ENCODE measurements at places on chromosomes 12 and 14. TPM values are rescaled to one million over a fixed set of nuclear protein-coding genes. Genes with fewer than 3 reads are reported as not detected.
A peak's percentile ranks its signal among the peaks of the same experiment; 100 is the strongest.

TAS2R10 gene
- 1.8 TPM for total RNA-seq

DNA sequence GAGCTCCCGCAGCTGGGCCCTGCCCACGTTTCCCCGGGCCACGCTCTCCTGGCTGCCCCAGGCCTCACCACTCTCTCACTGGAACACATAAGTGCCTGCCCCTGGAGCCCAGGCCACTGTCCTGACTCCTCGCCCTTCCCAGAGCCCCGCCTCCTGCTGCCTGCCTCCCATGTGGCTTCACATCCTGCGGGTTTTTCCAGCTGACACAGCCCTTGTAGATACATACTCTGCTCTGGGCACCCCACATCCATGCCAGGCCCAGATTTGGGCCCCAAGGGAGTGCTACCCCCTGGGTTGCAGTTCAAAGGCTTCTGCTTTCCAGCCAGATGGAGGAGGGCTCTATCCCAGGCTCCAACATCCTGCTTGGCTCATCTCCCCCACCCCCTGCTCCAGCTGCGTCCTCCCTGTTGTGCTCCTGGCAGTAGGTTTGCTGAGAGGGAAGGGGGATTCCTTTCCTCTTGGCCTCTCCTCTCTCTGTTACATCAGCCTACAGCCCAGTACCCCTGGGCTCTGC, 60.1 kb downstream of the TSPAN9 start:
- H3K27me3 ChIP-seq: no peaks in the 10 kb centered on the region
- no peaks in the 10 kb centered on the region for H3K4me1 ChIP-seq
- H3K27ac ChIP-seq: no peak overlapping the region
- no peaks in the 10 kb centered on the region for H3K36me3 ChIP-seq
- H3K4me3 ChIP-seq: no peak overlapping the region

DNA sequence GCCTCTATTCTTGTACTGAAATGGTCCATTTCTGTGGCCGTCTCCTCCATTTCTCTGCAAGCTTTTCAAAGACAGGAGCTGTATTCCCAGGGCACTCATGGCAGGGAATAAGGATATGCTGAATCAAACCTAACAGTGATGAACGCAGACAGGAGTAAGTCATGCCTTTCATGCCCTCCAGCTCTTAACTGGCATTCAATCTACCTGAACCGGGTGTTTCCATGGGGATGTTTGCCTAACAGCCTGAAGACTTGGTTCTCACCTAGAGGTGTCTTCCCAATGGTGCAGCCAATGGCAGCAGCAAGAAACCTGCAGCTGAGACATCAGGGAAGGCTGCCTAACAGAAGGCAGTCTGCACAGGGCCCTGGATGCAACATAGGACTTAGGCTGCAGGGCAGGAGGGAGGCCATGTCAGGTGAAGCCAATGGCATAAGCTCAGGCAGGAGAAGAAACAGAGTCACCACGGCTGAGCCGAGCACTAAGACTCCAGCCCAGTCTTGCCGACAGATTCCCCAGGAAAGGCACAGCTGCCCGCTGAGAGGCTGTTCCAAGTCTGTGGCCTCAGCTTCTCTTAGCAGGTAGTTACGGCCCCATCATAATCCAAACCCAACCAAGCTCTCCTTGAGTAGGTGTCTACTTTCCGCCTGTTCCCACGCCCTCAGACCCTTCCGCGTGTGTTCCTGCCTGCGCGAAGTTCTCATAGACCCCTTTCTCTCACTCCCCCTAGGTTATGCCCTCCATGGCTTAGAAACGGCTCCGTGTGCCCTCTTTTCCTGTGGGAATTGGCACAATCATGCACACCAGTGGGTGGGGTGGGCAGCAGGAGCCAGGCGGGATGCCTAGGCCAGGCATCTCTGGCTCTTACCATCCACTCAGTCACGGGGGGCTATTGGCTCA, 44.1 kb downstream of the VWF start:
- peaks cover 9% of the 10 kb centered on the region for H3K4me1 ChIP-seq
- H3K27ac ChIP-seq: no peak overlapping the region
- DNase-seq: no peak
- no peak overlapping the region for H3K4me3 ChIP-seq

DNAJC22 gene
- total RNA-seq: 0.24 TPM

DNA sequence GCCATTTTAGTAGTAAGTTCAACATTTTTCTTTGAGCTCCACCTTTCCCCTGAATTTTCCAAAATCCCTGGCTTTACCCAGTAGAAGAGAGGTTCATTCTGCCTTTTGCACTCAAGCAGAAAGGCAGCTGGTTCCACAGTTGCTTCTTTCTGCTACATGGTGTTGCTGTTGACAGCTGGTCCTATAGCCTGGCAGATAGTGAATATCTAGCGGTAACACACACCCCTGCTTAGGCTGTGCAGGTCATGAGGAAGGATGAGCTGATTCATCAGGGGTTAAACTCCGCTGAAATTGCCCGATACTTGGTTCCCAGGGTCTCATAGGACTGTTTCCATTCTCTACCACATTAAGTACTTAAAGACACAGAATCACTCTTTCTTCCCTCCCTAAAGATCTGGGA, 62.4 kb downstream of the PUS7L start:
- no peak for DNase-seq
- H3K4me3 ChIP-seq: no peak overlapping the region
- no peaks in the 10 kb centered on the region for H3K27me3 ChIP-seq
- H3K4me1 ChIP-seq: no peaks in the 10 kb centered on the region

GRCh38 chr12:67647181-67647798, 1.3 kb upstream of the DYRK2 start:
- no peaks in the 10 kb centered on the region for H3K36me3 ChIP-seq
- H3K4me3 ChIP-seq: no peak overlapping the region
- DNase-seq: no peak
- no peaks in the 10 kb centered on the region for H3K27me3 ChIP-seq

CEBPE gene
- total RNA-seq: 0.29 TPM

GRCh38 chr14:22573804-22574203, 15.2 kb downstream of the DAD1 start:
- no peak overlapping the region for H3K27ac ChIP-seq
- no peaks in the 10 kb centered on the region for H3K4me1 ChIP-seq
- DNase-seq: no peak
- H3K4me3 ChIP-seq: no peak overlapping the region

- peak; percentile 32 for DNase-seq
- H3K4me3 ChIP-seq: no peak overlapping the region
- no peaks in the 10 kb centered on the region for H3K27me3 ChIP-seq
- no peaks in the 10 kb centered on the region for H3K4me1 ChIP-seq
- H3K36me3 ChIP-seq: no peaks in the 10 kb centered on the region
Measured at GRCh38 chr12:132593521-132593920, 16.9 kb downstream of the LRCOL1 start.

DNA sequence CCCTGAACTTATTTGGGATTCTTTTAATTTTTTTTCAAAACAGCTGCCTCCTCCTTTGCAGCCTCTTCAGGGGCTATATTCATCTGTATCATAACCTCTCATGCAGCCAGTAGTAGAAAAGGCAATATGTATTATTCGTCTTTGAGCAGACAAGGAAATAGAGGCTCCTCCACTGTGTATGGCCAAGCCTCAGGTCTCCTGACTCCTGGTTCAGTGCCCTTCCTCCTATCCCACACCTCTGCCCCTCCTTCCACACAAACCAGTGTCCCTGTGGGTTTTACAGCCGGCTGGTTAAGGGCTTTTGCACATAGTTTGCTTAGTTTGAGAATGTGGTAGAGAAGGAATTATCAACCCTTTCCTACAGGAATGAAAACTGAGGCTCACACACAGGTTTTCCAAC, 8.8 kb upstream of the ACVRL1 start:
- H3K36me3 ChIP-seq: no peaks in the 10 kb centered on the region
- no peak overlapping the region for H3K27ac ChIP-seq

DNA sequence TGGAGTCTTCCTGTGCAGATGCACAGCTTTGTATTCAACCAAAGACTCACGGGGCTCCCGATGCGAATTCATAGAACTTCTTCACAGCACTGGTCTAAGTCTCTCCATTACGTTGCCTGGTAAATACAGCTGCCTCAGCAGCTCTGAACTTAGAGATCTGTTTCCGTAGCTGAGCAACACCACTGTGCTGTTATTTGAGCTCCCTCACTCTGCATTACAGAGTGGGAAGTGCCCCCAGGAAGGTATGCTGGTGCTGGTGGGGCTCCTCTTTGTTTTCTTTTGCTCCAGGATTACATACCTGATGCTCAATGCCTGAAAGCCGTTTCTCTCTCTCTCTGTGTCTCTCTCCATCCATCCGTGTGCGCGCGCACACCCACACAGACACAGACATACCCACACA, 227.5 kb upstream of the RMST start:
- no peaks in the 10 kb centered on the region for H3K4me1 ChIP-seq
- no peaks in the 10 kb centered on the region for H3K36me3 ChIP-seq
- H3K27me3 ChIP-seq: no peaks in the 10 kb centered on the region
- no peak overlapping the region for H3K4me3 ChIP-seq

- H3K27me3 ChIP-seq: no peaks in the 10 kb centered on the region
- H3K36me3 ChIP-seq: no peaks in the 10 kb centered on the region
- H3K4me1 ChIP-seq: no peaks in the 10 kb centered on the region
- no peak overlapping the region for H3K4me3 ChIP-seq
- H3K27ac ChIP-seq: no peak overlapping the region
- no peak for DNase-seq
Measured at GRCh38 chr12:115378291-115378690, 694.3 kb upstream of the TBX3 start.

- H3K27ac ChIP-seq: no peak overlapping the region
- H3K27me3 ChIP-seq: no peaks in the 10 kb centered on the region
- DNase-seq: no peak
- H3K4me1 ChIP-seq: no peaks in the 10 kb centered on the region
Measured at GRCh38 chr14:73809391-73809790, 42.2 kb upstream of the PTGR2 start.
